ENCODE measurements at places on chromosomes 5 and 9. TPM values are rescaled to one million over a fixed set of nuclear protein-coding genes. Genes with fewer than 3 reads are reported as not detected.

GRCh38 chr9:72949918-72950325 lies 2.9 kb downstream of the ALDH1A1 start:
- H3K4me1 ChIP-seq = no peaks in the 10 kb centered on the region
- no peak overlapping the region for H3K4me3 ChIP-seq
- no peaks in the 10 kb centered on the region for H3K36me3 ChIP-seq
- no peak for DNase-seq
- H3K27ac ChIP-seq = no peak overlapping the region

GRCh38 chr9:111566234-111566633 lies 33.2 kb downstream of the PTGR1 start:
- H3K27me3 ChIP-seq = no peaks in the 10 kb centered on the region
- no peaks in the 10 kb centered on the region for H3K36me3 ChIP-seq
- no peak overlapping the region for H3K4me3 ChIP-seq
- H3K27ac ChIP-seq = no peak overlapping the region
- no peak for DNase-seq

DNA sequence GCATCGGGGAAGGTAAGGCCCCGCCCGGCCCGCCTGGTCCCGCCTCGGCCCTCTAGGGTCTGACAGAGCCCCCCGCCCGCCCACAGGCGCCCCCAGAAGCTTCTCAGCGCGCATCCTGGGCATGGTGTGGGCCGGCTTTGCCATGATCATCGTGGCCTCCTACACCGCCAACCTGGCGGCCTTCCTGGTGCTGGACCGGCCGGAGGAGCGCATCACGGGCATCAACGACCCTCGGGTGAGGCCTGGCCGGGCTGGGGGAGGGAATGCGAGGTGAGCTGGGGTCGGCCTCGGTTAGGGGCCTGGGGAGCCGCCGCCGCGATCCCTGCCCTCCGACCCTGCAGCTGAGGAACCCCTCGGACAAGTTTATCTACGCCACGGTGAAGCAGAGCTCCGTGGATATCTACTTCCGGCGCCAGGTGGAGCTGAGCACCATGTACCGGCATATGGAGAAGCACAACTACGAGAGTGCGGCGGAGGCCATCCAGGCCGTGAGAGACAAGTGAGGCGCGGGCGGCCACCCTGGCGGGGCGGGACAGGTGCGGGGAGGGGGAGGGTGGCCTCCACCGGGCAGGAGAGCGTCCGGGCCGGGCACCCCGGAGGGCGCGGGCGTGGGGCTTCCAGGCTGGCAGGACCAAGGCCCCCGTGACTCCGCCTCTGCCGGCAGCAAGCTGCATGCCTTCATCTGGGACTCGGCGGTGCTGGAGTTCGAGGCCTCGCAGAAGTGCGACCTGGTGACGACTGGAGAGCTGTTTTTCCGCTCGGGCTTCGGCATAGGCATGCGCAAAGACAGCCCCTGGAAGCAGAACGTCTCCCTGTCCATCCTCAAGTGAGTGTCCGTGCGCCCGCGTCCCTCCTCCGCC lies 7.1 kb downstream of the LRRC26 start:
- peaks cover 3% of the 10 kb centered on the region for H3K4me1 ChIP-seq
- no peak overlapping the region for H3K27ac ChIP-seq
- H3K4me3 ChIP-seq = peak overlapping the region; percentile 51
- DNase-seq = no peak
- H3K36me3 ChIP-seq = no peaks in the 10 kb centered on the region

DNA sequence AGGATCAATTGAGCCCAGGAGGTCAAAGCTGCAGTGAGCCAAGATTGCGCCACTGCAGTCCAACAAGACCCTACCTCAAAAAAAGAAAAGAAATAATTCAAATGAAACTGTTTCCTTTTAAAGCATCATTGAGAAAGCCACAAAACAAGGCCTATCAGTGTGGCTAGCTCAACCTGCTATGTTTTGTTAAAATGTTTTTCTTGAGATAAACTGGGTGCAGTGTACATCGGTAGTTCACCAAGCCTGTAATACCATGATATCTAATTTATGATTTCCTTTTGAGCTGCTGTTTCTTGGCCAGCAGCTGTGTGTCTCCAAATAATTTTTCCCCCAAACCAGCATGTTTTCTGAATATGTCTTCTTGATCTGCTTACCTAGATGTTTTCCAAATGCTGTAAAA lies 97.3 kb upstream of the GOLGA1 start:
- H3K36me3 ChIP-seq = no peaks in the 10 kb centered on the region
- no peak overlapping the region for H3K4me3 ChIP-seq
- no peak for DNase-seq
- no peaks in the 10 kb centered on the region for H3K27me3 ChIP-seq

DNA sequence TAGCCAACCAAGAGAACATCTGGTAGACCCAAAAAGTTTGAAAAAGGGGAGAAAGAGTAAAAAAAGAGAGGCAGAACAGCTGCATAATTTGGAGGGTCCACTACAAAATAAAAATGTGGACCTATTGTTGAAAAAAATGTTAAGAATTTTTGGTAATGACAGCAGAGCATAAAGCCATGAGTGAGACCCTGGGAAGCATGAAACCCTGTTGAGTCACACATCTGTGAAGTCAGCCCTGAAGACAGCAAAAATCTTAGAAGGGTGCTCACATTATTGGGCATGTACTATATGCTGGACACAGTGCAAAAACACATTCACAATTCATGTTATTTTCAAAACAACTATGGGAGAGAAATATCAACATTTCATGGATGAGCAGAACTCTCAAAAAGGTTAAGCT lies 56.4 kb upstream of the LIFR start:
- H3K4me3 ChIP-seq = no peak overlapping the region
- no peaks in the 10 kb centered on the region for H3K4me1 ChIP-seq
- no peaks in the 10 kb centered on the region for H3K36me3 ChIP-seq
- H3K27ac ChIP-seq = no peak overlapping the region
- no peak for DNase-seq

- no peak for DNase-seq
- H3K36me3 ChIP-seq = no peaks in the 10 kb centered on the region
- no peak overlapping the region for H3K27ac ChIP-seq
Measured at GRCh38 chr5:4873652-4874051, 266.5 kb upstream of the ADAMTS16 start.

DNA sequence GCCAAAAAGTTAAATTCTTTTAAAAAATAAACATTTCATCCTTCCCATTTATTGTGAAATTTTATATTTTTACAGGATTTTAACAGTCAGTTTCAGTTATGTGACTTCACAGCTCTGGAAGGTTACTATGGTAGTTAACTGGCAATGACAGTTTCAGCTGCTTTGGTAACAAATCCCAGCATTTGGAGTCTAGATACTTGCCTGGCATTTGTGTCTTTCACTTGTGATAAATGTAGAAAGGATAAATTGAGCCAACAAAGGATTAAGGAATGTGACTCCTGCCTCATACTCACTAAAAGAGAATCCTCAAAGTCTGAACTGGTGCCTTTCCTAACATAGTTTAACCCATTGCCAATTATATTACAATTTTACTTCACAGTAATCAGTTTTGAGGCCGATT lies 315.5 kb downstream of the FER start:
- no peaks in the 10 kb centered on the region for H3K36me3 ChIP-seq
- H3K4me1 ChIP-seq = no peaks in the 10 kb centered on the region
- DNase-seq = no peak
- no peak overlapping the region for H3K4me3 ChIP-seq
- H3K27ac ChIP-seq = no peak overlapping the region
- no peaks in the 10 kb centered on the region for H3K27me3 ChIP-seq

Gene FOXD1
- 0.39 TPM for total RNA-seq

Gene ARHGEF28
- total RNA-seq = 0.47 TPM

Gene COL5A1
- total RNA-seq = 1.3 TPM

Data from T-cell (primary cell).